ENCODE measurements at places on chromosomes 6 and 20.

DNA sequence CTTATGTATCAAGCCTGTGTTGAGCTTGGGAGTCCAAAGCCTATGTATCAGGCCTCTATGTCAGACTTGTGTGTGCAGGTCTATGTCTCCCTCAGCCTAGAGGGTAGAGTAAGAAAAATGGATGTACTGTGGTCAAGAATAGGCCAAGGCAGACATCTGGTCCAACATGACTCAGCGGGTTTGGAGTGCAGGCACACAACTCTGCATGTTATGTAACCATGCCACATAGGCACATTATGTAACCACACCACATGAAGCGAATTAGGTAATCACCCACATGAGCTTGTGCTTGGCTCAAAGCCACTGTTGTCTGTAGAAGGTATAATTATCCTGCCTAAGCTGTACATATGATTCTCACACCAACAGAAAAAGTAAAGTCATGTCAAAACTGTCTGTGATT lies 1190.5 kb upstream of the EYS start:
- DNase-seq: peak; percentile 10

DNA sequence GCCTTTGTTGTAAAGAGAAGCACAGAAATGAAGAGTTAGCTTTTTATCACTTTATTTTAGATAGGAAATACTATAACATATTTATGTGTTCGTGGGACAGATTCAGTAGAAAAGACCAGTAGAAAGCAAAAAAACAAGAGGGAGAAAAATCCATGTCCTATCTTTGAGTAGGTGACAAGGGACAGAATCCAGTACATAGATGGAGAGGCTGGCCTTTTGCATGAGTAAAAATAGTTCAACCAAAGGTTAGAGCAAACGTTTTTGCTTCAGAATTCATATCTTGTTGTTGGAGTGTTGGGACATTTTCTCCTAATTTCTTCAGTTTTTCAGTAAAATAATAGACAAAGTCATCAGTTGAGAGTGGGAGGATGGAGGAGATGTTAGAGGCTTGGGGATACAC lies 19.6 kb upstream of the FAM83B start:
- no peak for DNase-seq

GRCh38 chr6:4102687-4103244 lies 23.8 kb upstream of the FAM217A start:
- DNase-seq: no peak

DNA sequence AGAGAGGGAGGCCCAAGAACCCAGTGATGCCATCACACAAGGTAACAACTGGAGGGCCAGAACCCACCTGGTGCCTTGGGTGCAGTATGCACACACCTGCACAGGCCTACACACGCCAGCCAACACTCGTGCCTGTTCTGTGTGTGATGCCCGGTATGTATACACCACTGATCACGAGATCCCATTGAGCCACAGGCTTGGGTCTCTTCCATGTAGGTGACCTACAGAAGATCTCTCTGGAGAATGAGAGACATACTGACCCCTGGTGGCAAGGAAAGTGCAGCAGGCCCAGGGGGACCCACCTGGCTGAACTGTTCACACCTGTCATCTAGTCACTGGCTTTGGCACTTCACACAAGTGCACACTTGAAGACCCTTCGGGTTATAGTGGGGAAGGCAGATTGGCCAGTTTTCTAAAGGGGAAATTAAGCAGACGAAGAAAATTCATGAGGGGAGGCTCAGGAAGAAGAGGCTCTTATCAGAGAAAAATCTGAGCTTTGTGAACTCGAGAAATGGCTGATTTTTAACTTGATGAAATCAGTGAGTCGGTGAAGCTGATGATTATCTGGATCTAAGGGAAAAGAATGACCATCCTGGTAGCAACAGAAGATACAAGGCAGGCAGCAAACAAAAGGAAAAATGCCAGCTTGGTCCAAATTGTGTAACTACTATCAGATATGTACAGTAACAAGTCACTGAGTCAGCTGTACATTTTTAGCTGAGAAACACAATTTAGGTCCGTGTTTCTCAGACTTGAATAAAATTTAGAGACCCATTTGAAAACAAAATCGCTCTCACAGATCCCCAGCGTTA lies 69.1 kb upstream of the PBOV1 start:
- peak; percentile 33 for DNase-seq

GRCh38 chr6:169265486-169266131 lies 12.0 kb upstream of the THBS2 start:
- DNase-seq: no peak

- no peak for DNase-seq
Measured at GRCh38 chr6:63997221-63997620, 361.6 kb downstream of the PHF3 start.

DNA sequence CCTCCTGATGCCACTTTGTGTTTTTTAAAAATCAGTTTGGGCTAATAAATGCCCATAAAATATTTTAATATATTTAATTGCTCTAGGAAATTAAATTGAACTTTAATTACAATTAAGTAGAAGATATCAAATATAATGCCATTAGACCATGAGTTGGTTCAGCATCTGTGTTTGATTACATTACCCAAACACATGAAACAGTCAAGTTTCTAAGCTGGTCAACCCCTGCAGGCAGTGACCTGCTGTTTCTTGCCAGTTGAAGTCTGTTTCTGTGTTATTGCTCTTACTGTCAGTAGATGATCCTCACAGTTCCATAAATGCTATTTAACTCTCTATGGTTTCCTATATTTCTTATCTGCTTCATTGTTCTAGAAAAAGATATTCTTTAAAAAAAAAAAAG lies 9.7 kb upstream of the TENT5A start:
- no peak for DNase-seq

DNA sequence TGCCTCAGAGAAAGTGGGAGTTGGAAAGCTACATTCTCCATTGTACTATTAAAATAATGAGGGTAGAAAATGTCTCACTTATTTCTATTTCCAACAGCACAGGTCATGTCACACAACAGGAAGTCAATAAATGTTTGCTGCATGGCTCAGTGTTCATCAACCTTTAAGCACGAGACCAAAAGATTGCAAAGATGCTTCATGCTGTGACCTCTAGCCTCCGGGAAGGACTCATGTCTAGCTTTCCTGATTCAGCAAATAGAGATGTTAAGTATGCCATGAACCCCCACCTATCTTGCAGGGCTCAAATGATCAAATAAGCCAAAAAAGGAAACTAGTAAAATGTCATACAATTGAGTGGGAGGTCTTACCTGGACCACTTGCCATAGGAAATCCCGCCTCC lies 57.4 kb downstream of the NCOA6 start:
- DNase-seq: no peak

DNA sequence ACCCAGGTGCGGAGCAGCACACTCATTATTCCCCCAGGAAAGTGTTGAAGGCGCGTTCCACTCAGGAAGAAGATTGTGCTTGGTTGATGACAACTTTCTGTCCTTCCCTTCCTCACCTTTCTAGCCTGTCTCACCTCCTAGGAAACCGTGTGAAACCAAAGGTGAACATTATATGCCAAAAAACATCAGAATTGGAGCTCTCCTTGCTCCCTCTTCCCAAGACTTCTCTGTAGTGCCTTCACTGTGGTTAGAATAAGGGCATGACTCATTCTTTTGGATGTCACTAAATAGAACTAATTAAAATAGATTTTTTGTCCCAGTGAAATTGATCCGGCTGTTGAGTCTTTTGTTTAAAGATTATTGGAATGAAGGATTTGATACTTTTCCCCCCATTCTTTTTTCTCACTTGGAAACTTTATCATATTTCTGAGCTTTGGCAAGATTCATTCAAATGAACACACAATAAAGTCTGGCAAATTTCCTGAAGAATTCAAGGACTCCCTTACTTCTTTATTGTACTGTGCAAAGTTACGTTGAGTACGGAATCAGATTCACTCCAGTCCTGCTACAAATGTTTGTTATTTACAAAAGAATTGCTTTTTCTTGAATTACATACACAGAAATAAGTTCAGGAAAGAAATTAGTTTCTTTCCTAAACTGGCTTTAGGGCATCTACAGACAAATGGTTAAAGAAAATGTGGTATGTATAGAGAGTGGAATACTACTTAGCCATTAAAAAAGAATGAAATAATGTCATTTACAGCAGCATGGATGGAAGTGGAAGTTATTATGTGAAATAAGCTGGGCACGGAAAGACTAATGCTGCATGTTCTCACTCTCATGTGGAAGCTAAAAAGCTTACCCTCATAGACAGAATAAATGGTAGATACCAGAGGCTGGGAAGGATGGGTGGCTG lies 142.8 kb upstream of the AKAP12 start:
- no peak for DNase-seq

- no peak for DNase-seq
Measured at GRCh38 chr6:160420253-160420968, 72.2 kb downstream of the SLC22A3 start.

DNA sequence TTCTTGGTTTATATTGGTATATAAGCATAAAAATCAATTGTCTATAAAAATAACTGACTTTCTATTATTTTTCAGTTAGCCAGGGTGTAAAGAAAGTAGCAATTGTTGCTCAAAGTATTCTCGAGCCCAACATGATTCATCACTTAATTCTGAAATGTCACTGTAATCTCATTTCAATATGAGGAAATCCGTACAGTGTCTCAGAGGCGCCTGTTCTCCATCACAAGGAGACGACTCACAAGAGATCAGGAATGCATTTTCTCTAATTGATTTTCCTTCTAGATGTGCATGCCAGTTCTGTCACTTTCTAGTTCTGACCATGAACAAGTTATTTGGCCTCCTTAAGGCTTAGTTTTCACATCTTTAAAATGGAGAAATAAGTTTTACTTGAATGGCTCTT lies 753.1 kb downstream of the MAFB start:
- no peak for DNase-seq

GRCh38 chr20:20425823-20426654 lies 58.1 kb downstream of the INSM1 start:
- no peak for DNase-seq

DNA sequence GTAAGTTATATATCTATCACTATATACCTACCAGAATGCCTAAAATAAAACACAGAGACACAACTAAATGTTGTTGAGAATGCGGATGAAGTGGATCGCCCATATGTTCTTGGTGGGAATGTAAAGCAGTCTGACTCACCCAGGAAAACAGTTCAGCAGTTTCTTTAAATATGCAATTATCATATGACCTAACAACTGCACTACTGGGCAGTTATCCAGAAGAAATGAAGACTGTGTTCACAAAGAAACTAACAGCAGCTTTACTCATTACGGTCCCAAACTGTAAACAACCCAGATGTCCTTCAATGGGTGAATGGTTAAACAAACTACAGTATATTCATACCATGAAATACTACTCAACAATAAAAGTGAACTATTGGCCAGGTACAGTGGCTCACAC lies 14.3 kb upstream of the ZC3H12D start:
- no peak for DNase-seq

DNA sequence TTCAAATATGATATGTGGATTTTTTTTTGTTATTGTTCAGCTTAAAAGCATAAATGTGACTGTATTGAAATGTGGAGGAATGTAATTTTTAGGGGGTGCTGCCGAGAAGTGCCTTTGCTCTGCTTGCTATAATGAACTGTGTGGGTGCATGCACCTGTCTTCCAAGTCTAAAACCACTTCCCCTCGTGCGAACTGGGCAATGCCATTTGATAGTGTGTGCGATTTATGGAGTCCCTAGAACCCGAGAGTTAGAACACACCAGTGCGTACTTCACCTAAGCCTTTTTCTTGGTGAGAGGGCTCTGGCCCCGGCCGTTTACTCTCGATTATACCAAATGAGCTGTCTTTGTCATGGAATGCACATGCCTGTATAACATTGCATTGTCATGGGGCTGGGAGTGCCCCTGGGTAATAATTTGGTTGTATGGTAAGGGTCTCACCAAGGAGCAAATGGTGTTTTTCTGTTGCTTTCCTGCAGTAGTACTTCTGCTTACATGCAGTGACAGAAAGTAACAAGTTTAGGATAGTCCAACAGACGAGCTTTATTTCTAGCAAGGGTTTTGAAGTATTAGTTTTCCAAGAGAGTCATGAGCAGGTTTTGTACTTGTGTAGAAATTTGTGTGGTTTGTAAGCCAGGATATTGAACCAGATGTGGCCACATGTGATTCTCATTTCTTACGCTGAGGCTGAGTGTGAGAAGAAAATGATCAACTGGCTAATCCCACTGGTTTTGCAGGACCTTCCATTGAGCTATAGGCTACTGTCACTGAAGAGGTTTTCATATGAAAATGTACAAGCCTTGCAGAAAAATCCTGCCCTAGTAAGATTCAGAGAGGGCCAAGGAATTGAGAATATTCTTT lies 172.4 kb downstream of the DTNBP1 start:
- no peak for DNase-seq

- no peak for DNase-seq
Measured at GRCh38 chr20:1920826-1921225, 25.6 kb downstream of the SIRPA start.

DNA sequence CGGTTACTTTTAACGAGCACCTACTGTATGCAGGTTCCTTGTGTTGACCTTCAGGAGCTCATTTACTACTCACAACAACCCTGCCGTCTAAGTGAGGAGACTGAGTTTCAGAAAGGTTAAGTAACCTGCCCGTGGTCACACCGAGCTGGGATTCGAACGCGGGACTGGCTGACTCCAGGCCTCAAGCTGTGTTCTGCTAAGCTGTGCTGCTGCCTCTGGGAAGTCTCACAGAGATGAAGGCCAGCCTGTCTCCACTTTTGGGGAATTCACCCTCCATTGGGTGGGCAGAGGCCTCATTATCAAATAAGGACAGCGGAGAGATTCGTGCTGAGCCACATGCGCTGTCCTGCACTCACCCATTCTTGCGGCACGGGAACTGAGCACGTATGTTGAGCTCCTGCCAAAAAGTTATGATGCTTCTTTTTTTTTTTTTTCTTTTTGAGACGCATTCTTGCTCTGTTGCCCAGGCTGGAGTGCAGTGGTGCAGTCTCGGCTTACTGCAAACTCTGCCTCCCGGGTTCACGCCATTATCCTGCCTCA lies 25.9 kb upstream of the MYT1 start:
- no peak for DNase-seq

DNA sequence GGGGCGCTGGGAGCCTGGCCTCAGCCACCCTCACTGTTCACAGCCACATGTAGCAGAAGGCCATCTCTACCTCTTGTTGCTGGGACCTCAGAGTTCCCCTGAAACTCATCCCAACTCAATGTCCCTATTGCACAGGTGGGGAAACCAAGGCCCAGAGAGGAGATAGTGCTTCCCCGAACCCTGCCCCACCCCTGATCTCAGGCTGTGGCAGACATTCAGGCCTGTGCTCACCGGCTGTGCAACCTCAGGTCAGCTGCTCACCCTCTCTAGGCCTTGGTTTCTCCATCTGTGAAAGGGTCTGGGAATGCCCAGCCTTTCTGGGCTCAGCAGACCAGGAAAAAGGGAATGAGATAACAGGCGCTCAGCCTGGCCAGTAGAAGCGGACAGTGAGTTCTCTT lies 6.4 kb upstream of the SLC52A3 start:
- no peak for DNase-seq

Measured in CD4-positive, CD25-positive, alpha-beta regulatory T cell (primary cell).